ENCODE measurements at places on chromosomes 13 and 19.

GRCh38 chr19:2758601-2759313 lies 18.9 kb upstream of the SLC39A3 start:
- no peak for DNase-seq

DNA sequence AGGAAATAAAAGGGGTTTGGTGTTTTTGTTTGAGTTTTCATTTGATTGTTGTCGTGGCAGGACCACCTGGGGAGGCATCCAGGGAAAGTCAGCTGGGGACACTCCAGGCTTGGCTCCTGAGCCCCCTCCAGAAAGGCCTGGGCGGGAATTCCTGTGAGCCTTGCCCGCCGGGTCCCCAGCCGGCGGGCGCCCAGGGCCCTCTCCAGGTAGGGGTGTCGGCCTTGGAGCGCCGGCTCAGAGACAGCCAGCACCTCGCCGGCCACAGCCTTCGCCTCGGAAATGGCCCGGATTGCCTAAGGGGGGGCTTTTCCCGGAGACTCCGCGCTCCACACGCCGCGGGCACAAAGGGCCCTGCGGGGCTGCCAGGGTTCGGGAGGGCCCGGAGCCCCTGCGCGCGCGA lies 125.0 kb downstream of the TNFRSF19 start:
- DNase-seq = no peak

GRCh38 chr19:16914421-16914820 lies 25.6 kb downstream of the F2RL3 start:
- no peak for DNase-seq

- no peak for DNase-seq
These were observed 54.9 kb upstream of the PCDH8 start for GRCh38 chr13:52903320-52903719.

DNA sequence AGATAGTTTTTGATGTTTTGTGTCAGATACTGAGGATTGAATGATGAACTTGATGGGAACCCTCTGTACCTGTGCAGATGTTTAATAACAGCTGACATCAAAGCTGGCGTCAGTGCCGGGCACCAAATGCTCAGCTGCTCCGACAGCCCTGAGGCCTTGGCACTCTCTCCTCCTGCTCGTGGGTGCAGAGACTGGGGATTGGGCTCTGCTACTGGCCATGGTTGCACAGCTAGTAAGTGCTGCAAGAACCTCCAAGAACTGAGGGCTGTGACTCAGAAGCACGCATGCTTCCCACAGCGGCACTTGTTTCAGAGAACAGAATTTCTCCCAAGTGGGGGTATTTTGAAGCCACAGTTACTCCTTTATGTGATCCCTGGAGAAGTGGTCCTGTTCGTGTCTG lies 5.9 kb downstream of the LAMP1 start:
- no peak for DNase-seq

GRCh38 chr13:49346460-49346859 lies 97.4 kb downstream of the CAB39L start:
- no peak for DNase-seq

DNA sequence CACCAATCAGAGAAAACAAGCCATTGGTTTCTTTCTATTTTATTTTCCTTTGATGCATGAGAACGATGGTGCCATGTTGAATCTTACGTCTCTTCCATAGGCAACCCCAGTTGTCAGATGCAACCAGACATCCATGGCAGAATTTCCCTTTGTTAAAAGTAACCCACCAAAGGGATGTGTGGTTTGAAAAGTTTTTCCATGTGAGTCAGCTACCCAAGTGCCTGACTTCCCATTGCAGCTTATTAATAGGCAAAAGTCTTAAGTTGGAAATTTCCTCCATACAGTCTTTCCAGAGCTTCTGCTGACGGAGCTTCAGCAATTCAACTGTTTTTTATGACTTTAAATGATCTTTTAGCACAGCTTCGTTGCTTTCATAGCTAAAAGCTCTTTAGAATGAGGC lies 73.8 kb upstream of the FAM216B start:
- DNase-seq = no peak

GRCh38 chr19:34766386-34766785 lies 6.6 kb downstream of the ZNF599 start:
- no peak for DNase-seq

DNA sequence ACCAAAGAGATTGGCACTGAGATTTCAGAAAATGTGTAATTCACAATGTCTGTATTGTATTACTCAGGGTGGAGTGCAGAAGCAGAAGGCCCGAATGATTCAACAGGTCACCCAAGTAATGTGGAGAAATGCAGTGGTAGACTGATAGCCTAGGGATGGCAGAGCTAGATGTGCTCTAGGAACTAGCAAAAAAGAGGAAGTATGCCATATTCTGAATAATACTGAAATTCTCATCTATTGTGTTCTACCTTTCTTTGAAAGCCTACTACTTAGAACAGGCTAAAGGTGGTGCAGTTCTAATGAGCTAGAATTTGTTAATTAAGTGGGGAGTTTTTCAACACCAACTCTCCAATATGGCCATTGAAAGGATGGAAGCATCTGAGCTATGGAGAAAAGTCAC lies 1449.8 kb upstream of the MIR17HG start:
- no peak for DNase-seq

GRCh38 chr19:46704379-46705076 lies 12.4 kb downstream of the PRKD2 start:
- no peak for DNase-seq

GRCh38 chr19:44876930-44877535 lies 14.0 kb upstream of the TOMM40 start:
- no peak for DNase-seq

GRCh38 chr13:32538143-32538620 lies 413 bp downstream of the N4BP2L2 start:
- DNase-seq = no peak

Data from Caki2 (cell line).